ENCODE measurements at places on chromosomes 5 and 9.

GRCh38 chr5:154840435-154841272 is 9.7 kb downstream of the FAXDC2 start:
- DNase-seq = no peak

GRCh38 chr5:103901885-103902284 is 339.3 kb upstream of the NUDT12 start:
- DNase-seq = no peak

GRCh38 chr5:134620634-134621033 is 12.0 kb downstream of the SAR1B start:
- DNase-seq = no peak

DNA sequence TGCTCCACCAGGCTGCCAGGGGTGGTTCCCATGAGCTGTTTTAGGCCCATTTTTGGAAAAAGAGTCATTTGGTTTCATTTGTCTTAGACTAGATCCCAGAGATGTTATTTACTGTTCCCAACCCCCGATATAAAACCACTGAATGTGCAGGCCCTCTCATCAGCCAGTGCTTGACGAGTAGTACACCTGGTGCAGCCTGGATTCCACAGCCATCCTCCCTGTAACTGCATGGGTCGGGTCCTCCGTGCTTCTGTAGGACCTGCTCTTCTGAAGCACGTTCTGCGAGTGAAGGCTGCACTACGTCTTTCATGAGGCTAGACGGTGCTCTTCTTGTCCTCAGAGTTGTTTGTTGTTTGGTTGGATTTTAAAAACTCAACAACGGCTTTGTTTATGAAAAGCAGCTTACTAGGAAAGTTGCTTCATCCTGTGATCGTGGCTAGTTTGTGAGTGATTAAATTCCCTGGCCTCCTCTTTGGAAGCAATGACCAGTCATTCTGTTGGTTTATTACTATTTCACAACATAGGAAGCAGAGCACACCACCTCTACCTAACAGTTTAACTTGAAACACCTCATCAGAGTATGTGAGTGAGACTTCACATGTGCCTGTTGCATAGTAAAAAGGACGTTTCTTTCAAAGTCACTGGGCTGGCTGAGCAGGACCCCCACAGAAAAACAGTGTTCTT is 135.2 kb downstream of the AOPEP start:
- peak; percentile 14 for DNase-seq

DNA sequence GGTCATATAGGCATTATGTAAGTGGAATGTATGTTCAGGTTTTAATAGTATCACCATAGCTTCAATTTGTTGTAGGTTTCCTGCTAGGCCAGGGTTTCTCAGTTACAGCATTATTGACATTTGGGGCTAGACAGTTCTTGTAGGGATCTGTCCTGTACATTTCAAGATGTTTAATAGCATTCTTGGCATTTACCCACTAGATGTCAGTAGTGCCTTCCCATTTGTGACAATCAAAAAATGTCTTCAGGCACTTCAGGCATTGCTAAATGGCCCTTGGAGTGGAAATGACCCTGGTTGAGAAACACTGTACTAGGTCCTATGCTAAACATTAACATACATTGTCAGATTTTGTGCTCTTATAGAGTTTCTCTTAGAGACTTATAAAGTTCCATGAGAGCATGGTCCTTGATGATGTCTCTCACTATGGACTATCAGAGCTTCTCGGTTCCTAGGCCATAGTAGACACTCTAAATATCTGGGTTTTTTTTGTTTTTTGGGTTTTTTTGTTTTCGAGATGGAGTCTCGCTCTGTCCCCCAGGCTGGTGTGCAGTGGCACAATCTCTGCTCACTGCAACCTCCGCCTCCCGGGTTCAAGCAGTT is 1.4 kb downstream of the KIF20A start:
- peak; percentile 78 for DNase-seq

GRCh38 chr5:175415303-175415702 is 28.7 kb downstream of the DRD1 start:
- no peak for DNase-seq

DNA sequence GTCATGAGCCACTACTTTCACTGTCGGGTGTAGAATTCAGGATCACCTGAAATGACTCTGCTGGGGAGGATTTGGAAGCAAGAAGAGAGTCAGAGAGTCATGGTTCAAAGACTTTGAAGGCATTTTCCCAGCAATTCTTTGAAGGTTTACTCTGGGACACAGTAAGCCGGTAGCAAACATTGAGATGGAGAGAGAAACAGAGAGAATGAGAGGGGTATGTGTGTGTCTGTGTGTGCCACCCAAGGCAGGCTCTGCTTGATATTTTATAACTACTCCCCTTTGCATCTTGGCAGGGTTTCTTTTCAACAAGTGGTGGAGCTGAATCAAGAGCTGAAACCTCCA is 89.8 kb downstream of the ANKRD55 start:
- no peak for DNase-seq

DNA sequence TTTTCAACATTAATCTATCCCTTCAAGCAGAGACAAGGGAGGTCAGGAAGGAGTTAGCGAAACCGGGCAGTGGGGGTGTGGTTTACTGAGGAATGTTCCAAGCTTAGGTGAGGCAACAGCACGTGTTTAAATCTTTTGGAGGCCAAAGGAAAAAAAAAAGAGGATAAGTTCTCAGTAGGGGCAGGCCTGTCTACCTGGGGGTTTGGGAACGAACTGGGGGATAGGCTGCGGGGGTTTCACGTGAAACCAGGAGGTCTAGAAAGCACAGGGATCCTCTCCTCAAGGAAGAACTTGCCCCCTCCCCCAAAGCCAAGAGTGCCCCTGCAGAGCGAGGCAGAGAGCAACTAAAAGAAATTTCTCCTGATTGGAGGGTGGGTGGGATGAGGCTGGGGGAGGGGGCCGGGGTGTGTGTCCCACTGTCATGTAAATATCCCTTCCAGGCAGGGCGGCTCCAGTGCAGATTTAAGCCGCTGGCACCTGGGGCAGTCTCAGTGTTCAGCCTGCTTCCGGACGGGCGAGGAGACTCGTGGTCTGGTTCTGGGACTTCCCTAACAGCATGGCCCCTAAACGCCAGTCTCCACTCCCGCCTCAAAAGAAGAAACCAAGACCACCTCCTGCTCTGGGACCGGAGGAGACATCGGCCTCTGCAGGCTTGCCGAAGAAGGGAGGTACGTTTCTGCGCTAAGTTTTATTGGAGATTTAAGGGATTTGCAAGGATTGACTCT is 5.5 kb upstream of the SET start:
- peak; percentile 82 for DNase-seq

- peak; percentile 75 for DNase-seq
Measured at GRCh38 chr5:119275601-119276173, 80.1 kb upstream of the TNFAIP8 start.
